ENCODE measurements at places on chromosomes 2 and 18.

DNA sequence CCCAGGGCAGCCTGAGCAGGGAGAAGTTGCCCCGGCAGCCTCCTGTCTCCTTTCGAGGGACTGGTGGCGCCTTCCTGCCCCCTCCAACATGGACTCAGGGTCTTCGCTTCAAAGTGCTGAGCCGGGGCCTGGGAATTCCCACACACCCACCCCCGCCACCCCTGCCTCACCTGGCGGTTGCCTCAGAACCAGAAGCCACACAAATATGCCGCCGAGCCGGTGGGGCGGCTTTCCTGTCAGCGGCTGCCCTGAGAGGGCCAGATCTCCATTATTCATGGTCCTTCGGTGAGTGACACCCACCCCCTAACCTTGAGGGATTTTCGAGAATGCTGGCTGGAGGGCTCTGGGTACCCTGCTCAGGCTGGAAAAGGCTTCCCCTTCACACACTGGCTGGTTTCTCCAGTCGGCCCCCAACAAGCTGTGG is 71.7 kb downstream of the SMAD7 start:
- no peak for DNase-seq

DNA sequence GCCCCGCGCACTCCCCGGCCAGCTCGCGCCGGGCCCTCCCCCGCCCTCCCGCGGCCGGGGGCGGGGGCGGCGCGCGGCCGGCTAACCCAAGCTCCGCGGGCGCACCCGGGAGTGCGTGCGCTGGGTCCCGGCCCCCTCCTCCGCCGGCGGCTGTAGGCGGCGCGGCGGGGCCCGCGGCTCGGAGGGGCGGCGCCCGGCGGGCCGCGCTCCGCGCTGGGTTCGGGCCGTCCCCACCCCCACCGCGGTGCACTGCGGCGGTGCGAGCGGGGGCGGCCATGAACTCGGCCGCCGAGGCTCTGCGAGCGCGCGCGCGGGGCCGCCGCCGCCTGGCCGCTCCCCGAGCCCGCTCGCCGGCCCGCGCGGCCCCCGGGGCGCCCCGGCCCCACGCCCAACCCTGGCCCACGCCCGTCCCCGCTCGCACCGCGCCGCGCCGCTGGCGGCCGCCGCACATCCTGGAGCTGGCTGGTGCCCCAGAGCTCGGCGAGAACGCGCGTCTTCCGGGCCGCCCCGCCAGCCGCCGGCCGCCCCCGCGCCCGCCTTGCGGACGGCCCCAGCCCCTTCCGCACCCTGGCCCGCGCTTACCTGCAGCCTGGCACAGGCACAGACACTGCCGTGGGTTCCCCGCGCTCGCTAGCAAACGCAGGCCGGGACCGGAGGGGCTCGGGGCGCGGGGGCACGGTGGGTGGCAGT is at the start of gene ZBTB14:
Gene ZBTB14 (minus strand): TSS at position 496 of the 690 bp plus-strand sequence. CDS start 2,480 bp downstream, outside the sequence.
- DNase-seq, result peak; percentile 64

GRCh38 chr2:72141032-72141645 is 6.5 kb downstream of the CYP26B1 start:
- DNase-seq, result no peak

DNA sequence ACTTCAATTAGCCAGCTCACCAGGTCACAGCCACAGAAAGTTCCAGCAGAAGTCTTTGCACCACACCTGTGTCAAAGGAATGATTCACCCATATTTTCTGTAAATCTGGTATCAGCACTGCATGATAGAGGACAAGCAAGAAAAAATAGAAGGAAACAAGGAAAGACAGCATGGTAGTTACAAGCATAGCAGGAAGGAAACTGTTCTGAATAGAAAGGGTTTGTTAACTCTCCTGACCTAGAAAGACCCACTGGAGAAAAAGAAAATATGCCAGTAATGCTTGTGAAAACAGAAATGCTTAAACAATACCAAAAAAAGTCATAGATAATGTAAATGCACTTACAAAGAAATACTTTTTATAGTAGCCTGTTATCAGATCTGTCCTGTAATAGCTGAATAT is 40.8 kb downstream of the SCRN3 start:
- no peak for DNase-seq

- no peak for DNase-seq
Observed at GRCh38 chr2:135664623-135665068, 77.0 kb upstream of the UBXN4 start.

GRCh38 chr2:218991674-218992168 is 1.5 kb downstream of the CRYBA2 start:
- DNase-seq, result no peak

DNA sequence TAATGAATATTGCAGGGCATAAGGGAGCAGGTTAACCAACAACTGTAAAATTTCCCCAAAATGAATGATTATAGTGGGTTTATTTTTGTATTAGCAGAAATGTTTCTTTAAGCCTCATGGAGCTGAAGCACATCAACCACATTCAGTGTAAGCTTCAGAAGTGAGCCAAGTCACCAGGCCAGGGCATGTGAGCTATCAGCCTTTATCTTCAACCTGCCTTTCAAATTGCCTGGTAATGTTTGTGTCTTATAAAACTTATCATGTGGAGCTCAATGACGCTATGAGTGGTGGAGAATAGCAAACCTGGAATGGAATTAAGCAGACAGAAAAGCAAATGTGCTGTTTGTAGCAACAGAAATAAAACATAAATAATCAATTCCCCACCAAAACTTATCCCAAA is 1068.4 kb downstream of the LRP1B start:
- DNase-seq, result no peak

DNA sequence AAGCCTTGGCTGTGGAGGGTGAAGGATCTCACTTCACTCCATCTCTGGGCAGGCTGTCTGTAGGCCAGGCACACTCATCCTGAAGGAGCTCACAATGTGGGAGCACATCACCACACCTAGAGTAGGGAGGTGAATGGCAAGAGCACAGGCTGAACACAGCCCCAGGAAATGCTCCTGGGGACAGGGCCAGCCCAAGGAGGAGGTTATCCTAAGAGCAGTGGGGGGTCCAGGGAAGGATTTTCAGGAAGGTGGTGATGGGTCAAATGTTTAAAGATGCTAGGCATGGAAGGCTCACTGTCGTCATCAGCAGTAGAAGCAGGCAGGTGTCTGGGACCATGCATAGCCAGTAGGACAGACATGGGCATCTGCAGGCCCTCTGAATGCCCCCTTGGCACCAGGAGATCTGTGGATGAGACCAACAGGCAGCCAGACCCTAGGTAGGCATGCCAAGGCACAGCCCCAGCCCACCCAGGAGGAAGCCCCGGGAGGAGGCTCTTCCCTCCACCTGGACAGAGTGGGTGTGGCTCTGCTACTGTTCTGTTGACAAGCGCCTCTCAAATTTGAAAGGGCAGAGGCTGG is 91.7 kb upstream of the RAB6C start:
- no peak for DNase-seq

DNA sequence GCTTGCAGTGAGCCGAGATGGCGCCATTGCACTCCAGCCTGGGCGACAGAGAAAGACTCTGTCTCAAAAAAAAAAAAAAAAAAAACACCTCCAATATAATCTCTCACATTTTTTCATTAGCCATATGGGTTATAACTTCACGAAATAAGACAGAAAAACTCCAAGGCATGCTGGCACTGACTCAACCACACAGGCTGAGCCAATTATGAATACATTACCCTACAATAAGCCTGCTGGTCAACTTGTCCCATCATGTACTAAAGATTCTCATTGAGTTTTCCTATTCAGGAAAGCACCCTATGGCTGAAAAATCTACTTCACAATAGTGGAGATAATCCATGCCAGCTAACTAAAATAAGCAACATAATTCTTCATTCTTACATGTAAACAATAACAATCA is 12.8 kb upstream of the MAP3K20 start:
- no peak for DNase-seq

All from activated effector memory CD4-positive, alpha-beta T cell treated with Interleukin-2 at 50 U/mL for 16 hours (primary cell).